NAMALWA (cell line): ENCODE measurements at places on chromosomes 3 and 15.

- no peak for DNase-seq
These were observed 151.5 kb downstream of the GOLGA6L4 start for GRCh38 chr15:84387086-84387485.

GRCh38 chr3:186775999-186776398 lies 7.4 kb upstream of the EIF4A2 start:
- no peak for DNase-seq

- no peak for DNase-seq
These were observed 8.7 kb upstream of the KY start for GRCh38 chr3:134659391-134660045.

- DNase-seq: peak; percentile 28
These were observed 81.5 kb downstream of the TJP1 start for GRCh38 chr15:29740692-29741311.

GRCh38 chr3:62164196-62164595 lies 209.2 kb downstream of the FEZF2 start:
- DNase-seq: no peak

DNA sequence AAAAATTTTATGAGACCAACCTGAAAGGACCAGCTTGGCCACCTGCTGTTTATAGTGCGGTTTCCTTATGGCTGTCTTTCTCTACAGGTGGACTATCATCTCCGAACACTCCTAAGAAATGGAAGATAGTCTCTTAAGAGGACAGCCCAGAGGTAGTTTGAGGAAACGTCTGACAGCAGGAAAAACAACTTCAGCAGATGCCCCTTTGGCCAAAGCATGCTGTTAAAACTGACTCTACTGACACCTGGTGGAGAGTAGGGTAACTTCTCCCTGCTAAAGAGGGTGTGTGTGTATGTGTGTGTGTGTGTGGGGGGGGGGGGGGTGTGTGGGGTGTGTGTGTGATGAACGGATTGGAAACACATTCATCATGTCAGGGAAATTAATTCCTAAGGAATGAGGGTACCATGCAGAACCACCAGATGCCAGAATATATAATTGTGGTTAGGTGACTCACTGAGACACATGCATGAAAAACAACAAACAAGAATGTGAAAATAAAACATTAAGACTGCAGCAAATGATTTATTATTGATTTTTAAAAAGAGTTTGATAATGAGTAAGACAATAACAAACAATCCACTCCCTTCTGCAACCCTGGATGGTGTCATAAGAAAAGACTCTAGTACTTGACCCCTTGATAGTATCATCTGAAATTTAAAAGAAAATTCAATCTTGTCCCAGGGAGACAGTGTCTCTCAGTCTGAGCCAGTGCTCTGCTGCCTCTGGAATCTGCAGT lies 256.5 kb downstream of the THRB start:
- DNase-seq: peak; percentile 83

GRCh38 chr15:69548395-69549180 lies 96.0 kb downstream of the RPLP1 start:
- no peak for DNase-seq

DNA sequence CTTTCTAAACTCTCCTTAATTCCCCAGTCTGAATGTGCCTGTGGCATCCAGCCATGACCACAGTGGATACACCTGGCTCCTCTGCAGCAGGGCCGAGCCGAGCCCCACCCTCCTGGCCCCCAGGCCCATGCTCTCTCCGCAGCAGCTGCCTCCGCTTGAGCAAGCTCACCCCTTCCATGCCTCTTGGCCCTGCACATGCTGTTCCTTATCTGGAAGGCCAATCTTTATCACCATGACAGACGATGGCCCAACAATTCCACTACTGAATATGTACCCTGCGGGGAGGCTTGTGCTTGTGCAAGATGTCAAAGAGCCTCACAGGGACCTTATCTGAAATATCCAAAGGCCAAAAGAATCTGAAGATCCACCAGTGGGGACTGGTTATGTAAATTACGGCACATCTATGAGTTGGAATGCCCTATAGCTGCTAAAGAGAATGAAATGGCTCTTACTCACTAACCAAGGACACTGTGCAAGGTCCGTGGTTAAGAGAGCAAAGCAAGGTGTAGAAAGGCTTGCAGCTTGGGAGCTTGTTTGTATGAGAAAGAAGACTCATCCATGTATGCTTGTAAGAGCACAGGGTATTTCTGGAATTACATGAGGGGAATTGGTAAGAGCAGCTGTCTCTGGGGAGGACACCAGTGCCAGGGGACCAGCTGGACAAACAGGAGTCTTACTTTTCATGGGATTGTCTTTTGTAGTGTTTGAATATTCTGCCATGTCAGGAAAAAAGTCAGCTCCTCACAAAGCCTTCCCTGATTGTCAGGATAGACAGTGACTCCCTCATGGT lies 55.2 kb downstream of the WNT7A start:
- DNase-seq: no peak

DNA sequence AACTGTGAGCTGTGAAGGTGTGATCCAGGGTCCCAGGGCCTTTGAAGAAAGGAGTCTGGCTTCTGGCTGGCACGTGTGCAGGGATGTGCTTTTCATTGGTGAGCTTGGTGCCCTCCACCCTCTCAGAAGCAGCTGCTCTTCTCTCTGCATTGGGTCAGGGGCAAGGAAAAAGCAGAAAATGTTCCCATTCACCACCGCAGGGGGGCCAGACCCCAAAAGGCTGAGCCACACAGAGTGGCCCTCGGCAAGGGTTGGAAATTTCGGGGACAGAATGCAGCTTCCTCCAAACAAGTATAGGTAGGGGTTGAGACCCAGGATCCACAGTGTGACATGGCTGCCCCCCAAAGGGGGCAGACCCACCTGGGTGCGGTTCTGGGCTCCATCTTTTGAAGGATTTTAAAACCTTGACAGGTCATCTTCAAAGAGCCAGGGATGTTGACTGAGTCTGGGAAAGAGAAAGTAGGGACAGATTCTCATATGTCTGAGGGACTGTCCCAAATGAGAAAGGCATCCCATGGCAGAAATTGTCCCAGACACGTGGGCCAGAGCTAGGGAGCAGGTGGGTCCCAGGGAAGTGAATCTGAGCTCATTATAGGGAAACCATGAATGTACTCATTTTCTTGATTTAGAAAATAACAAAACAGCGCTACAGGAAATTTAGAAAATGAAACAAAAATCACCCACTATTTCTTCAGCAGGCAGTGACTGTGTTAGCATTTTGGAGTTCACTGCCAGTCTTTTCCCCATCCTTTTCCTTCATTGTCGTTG lies 2.7 kb downstream of the CSK start:
- DNase-seq: peak; percentile 84

DNA sequence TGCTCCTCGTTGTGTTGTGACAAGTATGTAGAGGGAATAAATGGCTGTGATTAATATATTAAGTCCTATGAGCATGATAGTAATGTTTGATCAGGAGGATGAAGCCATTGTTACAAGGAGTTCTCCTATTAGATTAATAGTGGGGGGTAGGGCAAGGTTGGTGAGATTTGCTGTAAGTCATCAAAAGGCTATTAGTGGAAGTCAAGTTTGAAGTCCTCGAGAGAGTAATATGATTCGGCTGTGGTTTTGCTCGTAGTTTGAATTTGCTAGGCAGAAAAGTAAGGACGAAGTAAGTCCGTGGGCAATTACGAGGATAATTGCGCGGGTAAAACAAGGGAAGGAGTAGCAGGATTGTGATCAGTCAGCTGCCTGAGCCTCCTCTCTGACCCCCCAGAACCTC lies 26.0 kb upstream of the BUB1B start:
- no peak for DNase-seq

GRCh38 chr3:47149339-47149933 lies 14.5 kb downstream of the SETD2 start:
- DNase-seq: no peak

DNA sequence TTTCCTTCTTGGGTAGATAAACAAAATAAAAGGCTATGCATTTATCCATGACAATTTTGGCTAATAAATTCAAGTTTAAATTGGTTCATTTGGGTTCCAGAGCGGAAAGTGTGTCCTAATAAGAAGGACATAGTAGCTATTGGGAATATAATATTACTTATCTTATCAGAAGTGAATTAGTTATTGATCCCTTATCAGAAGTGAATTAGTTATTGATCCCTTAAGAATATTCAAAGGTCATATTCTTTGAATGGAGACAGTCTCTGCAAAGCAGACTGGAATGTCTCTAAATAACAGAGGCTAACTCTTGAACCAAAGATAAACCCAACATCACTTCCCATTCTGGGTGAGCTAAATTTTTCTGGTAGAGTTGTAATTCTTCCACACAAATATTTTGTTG lies 290.7 kb upstream of the BCHE start:
- no peak for DNase-seq

DNA sequence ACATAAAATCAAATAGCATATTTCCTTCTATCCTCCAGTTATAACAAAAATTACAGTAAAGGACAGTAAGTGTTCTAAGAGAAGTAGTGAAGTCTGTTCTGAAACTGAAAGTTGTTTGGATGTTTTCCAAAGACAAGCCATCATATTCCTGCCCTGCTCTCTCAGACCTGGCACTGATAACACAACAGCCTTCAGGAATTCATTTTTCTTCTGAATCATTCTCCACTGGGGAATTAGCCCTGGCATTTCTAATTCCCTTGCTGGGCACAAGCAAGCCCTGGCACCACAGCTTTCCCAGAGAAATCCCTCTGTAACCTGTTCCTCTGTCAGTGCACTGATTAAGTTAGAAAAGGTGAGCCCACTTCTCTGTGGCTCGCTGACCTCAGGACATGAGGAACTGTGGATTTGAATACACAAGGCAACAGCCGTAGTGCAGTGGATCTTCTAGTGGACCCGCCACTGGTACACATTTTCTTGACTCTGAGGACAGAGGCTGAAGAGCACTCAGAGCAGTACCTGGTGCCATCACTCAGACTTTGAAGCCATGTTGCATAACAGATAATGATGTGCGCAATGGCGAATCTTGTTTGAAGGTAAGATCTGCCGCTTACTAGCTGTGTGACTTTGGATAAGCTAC lies 61.6 kb downstream of the WWTR1 start:
- no peak for DNase-seq

GRCh38 chr15:34043813-34044212 lies 4.8 kb upstream of the AVEN start:
- DNase-seq: no peak

- no peak for DNase-seq
These were observed 314.2 kb downstream of the LPP start for GRCh38 chr3:188468196-188468595.

GRCh38 chr3:122572940-122573412 lies 4.5 kb upstream of the PARP15 start:
- peak; percentile 31 for DNase-seq

DNA sequence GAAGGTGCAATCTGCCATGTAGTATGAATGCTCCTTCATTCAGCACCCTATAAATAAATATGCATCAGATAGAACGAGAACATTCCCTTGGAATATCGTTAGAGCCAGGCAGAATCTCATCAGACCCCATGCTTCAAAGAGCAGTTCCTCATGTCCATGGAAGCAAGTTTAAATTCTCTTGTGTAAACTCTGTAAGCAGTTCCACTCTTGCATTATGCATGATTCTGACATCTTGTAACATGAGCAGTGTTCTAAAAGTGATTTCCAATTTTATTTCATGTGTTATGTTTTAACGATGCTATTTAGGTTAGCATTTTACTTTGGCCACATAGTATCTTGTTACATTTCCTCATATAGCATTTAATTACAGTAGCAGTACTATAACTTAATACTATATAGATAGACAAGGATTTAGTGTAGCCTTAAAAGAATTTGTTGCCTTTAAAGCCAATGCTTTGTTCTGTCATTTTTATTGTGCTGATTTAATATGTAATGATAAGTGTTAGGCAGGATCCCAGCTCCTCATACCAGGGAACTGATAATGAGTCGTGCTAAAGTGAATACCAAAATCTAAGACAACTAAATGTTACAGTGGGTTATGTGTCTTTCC lies 161.2 kb upstream of the NECTIN3 start:
- no peak for DNase-seq

- DNase-seq: no peak
These were observed 403.2 kb downstream of the MECOM start for GRCh38 chr3:169260296-169260695.

DNA sequence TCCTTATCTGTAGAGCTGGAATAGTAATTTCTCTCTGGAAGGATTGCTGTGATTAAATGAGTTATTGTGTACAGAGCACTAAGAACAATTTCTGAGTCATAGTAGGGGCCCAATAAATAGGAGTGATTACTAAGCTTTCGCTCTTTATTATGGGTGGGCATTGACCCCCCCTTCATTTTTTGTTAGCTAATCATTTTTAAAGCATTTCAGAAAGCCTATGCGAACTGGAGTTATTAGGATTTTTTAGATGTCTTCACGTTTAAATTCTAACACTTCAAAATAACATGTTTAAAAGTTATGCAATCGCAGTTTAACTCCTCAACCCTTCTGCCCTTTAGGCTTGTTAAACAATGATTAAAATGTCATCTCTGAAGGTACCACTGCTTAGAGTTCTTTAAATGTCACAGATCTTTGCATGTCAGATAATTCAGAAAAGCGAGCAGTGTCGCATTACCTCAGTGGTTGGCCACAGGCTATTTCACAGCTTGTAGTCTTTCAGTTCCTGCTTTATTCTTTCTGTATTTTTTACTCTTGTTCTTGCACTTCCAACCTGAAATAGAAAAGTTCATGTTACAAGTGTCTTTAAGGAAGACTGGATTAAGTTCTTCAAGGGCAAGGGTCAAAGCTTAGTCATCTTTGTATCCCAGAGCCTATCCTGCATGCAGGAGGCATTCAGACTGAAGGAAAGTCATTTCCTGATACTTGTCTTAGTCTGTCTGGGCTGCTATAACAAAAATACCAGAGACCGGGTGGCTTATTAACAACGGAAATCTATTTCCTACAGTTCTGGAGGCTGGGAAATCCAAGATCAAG lies 102.9 kb downstream of the FNDC3B start:
- peak; percentile 58 for DNase-seq

GRCh38 chr3:160806686-160807085 lies 50.7 kb downstream of the PPM1L start:
- DNase-seq: no peak

GRCh38 chr3:119834754-119835370 lies 53.0 kb downstream of the NR1I2 start:
- no peak for DNase-seq

DNA sequence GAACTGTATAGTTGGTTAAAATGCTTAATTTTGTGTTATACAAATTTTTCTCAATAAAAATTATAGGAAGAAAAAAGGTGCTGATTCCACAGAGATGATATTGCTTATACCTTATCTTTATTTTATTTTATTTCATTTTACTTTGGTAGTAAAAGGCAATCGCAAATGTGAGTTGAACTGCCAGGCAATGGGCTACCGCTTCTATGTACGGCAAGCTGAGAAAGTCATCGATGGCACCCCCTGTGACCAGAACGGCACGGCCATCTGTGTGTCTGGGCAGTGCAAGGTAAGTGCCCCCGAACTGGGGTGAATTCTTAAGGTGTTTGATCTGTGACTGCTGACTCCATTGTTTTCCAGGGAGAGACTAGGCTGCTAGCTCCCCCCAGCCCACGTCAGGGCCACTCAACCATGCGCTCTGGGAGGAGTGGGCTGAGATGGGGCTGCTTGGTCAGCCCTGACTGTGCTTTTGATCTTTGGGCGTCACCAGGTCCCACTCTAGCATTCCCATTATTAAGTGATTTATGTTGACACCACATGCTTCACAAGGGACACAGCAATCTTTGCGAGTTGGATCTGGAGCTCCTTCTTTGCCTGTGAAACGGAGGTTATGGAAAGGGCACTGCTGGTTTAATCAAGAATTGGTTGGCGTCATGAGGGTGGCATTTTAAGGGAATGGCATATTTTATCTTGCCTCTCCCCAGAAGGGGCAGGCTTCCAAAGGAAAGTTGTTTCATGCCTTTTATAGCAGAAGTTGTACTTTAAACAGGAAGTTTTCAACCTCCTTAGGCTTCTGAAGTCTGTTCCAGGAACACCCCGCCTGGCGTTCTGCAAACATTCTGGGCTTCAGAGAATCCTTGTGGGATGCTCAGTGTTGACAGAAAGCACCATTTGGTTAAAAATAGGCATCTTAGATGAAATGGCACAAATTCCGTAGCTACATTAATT lies 296.5 kb downstream of the THSD4 start:
- DNase-seq: no peak
